T-helper 2 cell (primary cell): ENCODE measurements at places on chromosomes 13 and 19.

DNA sequence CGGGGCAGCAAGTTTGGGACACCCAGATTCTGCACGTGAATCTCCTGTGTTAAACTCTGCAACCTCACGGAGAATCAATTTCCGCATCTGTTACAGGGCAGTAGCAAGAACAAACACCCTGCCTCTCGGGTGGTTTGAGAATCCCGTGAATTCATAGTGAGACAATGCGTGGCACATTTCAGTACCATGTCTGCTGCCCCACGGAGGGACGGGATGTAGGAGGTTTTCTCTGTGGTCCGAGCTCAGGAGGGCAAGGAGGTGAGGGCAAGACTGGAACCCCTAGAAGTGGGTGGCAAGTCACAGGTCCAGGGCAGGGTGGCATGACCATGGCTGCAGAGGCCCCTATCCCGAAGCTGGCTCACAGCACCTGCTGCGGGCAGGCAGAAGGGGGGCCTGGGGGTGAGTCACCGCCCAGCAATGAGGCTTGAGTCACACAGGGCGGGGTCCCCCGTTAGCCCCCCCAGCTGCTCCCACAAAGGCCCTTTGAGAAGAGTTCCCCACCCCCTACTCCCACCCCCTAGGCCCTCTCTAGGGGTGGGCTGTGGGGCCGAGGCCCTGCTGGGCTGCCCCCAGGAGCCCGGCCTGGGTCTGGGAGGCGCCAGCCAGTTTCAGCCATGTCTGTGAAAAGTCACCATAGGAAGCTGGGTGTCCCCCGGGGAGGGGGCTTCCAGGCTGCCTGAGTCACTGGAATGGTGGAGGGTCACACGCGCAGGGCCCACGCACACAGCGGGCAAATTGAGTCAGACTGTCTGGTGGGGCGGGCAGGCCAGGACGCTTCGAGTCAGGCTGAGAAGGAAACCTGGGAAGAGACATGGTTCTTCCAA is 25.8 kb upstream of the NANOS3 start:
- DNase-seq, result peak; percentile 43

DNA sequence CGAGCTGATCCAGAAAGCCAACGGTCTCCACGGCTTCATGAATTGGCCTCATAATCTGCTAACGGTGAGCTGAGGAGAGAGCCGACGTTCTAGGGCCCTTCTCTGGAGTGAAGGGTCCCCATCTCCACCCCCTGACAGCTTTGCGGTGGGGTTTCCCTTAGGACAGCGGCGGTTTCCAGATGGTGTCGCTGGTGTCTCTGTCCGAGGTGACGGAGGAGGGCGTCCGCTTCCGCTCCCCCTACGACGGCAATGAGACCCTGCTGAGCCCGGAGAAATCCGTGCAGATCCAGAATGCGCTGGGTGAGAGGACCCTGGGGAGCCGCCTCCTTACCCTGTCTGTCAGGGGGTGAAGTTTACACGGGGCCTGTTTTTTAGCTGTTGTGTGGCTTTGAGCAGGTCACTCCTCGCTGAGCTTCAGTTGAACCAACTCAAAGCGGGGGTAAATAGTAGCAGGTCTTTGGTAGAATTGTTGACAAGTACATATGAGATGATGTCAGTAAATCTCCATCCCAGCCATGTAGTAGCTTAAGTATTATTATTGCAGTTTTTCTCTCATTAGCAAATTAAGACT is 801 bp downstream of the QTRT1 start:
- no peak for DNase-seq

GRCh38 chr19:49712397-49712859 is 21.5 kb downstream of the CPT1C start:
- DNase-seq, result no peak

DNA sequence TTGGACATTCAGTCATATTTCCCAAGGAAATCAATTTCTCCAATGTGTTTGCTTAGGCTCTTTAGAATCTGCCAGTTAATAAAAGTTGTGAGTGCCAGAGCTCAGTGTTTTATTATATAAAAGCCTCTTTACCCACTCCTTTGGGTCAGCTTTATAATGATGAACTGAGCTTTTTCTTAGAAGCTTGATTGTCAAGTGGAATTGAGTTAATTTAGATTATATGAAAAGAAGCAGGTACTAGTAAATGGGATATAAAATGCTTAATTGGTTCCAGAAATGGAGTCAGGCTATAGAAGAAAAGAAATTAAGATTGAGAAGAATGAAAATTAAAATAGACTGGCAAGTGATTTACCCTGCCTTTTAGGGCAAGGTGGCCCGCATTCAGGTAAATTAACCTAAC is 363.2 kb downstream of the SLITRK6 start:
- DNase-seq, result no peak

DNA sequence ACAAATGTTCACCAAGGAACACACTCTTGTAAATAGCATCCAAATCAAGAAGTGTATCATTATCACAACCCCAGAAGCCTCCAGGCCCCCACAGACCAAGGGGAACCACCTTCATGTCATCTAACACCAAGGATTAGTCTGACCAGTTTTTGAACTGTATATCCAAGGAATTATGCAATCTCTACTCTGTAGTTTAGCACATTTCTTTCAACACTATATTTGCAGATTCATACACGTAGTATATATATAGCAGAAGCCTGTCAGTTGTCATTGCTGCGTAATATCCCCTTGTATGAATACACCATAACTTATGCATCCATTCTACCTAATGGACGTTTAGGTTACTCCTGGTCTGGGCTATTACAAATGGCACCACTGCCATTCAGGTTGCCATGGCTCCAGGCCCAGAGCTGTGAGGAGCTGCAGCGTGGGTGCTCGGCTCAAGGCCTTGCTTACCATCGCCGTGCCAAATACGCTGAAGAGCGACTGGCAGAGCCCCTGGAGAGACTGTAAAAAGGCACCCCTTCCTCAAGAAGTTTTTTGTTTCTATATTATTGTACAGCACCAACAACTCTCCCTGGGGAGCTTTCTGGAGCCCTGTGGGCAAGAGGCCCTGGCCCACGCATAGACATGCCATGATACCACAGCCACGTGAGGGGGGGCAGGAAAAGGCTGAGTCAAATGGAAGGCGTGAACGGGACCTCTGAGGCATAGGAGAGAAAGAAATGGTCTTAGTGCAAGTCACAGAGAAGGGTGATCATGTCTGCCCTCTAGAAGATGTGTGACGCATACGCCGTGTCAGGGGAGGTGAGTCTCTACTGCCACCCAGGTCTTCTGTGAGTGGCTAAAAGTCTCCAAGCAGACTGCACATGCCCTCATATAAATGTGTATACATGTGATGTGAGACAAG is 10.8 kb downstream of the LATS2 start:
- DNase-seq, result no peak

DNA sequence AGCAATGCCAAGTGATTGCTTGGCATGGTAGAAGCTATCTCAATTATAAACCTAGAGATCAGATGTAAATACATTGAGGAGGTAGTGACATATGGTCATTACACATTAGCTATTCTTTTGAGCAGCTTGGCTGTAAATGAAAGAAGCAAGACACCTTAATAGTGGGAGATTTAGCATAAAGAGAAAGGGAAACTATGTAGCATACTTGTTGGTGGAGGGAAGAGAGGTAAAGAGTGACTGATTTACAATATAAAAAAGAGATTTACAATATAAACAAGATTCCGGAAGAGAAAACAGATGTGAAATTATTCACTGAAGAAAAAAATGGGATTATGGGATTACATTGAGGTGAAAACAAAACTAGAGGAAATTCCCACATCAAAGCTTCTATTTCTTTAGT is 2009.6 kb downstream of the OLFM4 start:
- no peak for DNase-seq

DNA sequence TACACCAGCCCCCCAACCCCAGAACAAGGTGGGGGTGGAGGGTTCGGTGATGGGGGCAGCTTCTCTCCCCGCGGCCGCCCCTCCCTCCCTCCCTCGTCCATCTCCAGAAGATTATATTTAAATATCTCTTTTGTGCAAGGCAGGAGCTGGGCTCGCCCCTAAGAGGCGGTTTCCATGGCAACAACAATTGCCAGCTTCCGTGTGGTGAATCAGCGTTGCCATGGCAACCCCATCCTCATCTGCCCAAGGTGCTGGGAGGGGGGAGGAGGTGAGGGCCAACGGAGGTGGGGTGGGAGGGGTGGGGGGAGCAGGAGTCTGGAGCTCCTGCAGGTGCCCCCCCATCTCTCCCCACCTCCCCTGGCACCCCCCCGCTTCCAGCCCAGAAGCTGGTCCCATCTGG is 46.4 kb downstream of the CELF5 start:
- DNase-seq, result no peak

GRCh38 chr19:55147545-55148251 is 1.3 kb downstream of the TNNT1 start:
- no peak for DNase-seq

GRCh38 chr13:83150616-83151307 is 731.5 kb downstream of the SLITRK1 start:
- no peak for DNase-seq

DNA sequence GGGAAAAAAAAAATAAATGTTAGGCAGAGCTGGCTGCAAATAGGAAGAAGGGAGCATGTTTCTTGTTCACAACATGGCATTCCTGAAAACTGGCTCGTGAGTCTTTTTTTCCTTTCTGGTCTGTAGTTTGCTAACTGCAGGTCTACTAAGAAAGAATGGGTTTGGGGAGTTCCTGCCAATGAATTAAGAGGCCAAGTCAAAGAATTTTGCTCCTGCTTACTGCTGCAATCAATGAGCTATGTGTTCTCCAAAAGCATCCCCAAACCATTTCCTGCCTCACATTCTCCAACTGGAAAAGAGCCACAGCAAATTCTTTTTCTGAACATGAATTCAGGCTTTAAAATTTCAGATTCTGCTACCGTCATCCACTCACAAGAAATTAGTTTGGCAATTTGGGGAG is 88.6 kb downstream of the DCT start:
- DNase-seq, result no peak

GRCh38 chr19:36169084-36169760 is 17.0 kb upstream of the COX7A1 start:
- no peak for DNase-seq

DNA sequence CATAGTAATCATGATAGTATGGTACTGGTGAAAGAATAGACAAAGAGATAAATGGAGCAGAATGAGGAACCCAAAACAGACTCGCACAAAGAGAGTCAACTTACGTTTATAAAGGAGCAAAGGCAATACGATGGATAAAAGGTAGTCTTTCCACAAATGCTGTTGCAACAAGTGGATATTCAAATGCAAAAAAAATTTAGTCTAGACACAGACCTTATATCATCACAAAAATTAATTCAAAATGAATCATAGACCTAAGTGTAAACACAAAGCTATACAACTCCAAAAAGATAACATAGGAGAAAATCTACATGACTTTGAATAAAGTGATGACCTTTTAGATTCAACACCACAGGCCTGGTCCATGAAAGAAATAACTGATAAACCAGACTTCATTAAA is 131.6 kb downstream of the KL start:
- DNase-seq, result no peak

- no peak for DNase-seq
Observed at GRCh38 chr19:38663957-38664502, 16.6 kb downstream of the ACTN4 start.

DNA sequence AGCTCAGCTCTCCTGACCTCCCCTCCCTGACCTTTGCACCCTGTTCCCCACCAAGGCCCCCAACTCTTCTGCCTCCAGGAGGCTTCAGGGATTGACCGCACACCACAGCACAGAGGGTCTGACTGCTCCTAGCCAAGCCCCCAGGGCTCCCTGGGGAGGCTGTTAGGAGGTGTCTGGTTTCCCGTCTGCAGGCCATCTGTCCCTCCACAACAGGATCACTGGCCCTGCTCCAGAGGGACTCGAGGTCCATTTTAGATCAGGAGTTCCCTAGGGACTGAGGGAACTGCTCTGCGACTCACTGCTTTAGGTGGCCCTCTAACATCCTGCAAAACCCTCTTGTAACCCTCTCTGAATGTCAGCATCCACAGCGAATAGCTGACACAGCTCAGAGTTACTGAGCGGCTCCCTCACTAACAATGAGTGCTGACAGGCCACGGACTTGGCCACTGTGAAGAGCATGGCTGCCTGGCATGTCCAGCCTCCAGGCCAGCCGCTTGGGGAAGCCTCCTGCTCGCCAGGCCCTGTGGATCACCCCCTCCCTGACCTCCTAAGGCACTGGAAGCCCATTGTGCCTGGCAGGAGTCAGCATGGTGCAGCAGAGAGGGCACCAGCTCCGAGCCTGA is 17.7 kb downstream of the GRIK5 start:
- DNase-seq, result no peak

GRCh38 chr19:28466107-28467045 is 746.6 kb downstream of the UQCRFS1 start:
- DNase-seq, result no peak

GRCh38 chr19:44942067-44942571 is at the start of gene APOC4:
TSS of gene APOC4 (plus strand) at chr19:44942237. CDS start at chr19:44942278, 41 bp downstream.
- DNase-seq, result no peak

DNA sequence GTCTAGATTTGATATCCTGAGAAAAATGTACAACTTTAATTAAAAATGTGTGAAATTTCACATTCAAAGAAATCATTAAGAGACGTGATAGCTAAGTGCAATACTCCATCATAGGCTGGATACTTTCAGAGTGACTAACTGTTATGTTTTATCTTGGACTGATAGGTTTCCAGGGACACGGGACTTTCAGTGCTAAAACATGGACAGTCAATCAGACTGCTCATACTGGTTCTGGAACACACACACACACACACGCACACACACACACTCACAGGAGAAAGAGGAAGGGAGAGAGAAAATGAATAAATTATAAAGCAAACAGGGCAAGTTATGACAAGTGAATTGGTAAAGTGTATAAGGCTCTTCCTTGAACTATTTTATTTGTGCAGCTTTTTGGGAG is 955.9 kb downstream of the SLITRK5 start:
- DNase-seq, result no peak

- DNase-seq, result no peak
Observed at GRCh38 chr13:107234319-107235073, 666.6 kb upstream of the ARGLU1 start.

GRCh38 chr19:5155586-5156210 is 184.9 kb downstream of the PTPRS start:
- no peak for DNase-seq

- no peak for DNase-seq
Observed at GRCh38 chr13:113155982-113156655, 2.3 kb upstream of the PROZ start.

DNA sequence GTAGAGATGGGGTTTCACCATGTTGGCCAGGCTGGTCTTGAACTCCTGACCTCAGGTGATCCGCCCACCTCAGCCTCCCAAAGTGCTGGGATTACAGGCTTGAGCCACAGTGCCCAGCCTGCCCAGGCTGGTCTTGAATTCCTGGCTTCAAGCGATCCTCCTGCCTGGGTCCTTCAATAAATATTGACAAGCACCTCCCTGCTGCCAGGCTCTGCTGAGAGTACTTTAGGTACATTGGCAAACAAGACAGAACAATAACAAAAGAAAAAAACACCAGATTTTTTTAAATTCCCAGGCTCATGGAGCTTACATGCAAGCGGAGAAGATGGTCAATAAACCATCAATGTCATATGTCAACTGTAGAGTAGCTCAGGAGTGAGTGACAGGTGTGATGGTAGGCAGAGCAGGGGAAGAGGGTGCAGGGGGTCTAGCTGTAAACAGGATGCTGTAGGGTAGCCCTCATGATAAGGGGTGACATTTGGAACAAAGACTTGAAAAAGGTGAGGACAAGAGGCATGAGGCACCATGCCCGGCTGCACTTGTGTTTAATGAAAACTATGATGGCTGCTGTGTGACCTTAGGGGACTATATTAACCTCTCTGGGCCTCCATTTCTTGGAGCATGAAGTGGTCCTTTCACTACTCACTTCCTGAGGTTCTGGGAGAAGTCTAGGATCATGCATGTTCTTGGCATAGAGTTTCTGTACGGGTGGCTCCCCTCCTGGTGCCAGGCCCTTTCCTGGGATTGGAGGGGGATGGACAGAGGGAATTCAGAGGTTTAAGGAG is 19.6 kb downstream of the SULT2B1 start:
- DNase-seq, result no peak
